Endothelial cell (in vitro differentiated cells): ENCODE measurements at places on chromosomes 2 and 18.
A peak's percentile ranks its signal among the peaks of the same experiment; 100 is the strongest.

- no peak for DNase-seq
Measured at GRCh38 chr2:72349016-72349415, 201.4 kb upstream of the CYP26B1 start.

GRCh38 chr2:158297606-158298005 is 158.9 kb downstream of the CCDC148 start:
- no peak for DNase-seq

- DNase-seq: no peak
Measured at GRCh38 chr2:185567940-185568339, 170.7 kb upstream of the FSIP2 start.

DNA sequence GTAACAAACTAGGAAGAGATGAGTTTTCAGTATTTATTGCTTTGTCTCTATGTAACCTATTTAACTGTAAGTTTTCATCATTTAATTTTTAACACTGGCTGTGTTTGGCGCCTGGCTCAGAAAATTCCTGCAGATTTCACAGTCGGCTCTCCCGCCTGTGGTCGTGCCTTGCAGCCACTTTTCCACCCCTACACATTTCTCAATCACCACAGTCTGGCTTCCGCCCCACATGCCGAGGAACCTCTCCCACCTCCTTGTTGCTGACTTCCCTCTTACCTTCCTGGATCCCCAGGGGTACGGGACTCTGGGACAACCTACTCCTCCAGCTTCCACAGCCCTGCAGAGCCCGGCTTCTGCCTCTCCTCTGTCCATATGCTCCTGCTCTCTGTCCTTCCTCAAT is 41.6 kb upstream of the MGAT4A start:
- no peak for DNase-seq

- no peak for DNase-seq
Measured at GRCh38 chr2:170271340-170271739, 93.4 kb downstream of the MYO3B start.

GRCh38 chr2:30235859-30236535 is 4.7 kb downstream of the LBH start:
- no peak for DNase-seq

DNA sequence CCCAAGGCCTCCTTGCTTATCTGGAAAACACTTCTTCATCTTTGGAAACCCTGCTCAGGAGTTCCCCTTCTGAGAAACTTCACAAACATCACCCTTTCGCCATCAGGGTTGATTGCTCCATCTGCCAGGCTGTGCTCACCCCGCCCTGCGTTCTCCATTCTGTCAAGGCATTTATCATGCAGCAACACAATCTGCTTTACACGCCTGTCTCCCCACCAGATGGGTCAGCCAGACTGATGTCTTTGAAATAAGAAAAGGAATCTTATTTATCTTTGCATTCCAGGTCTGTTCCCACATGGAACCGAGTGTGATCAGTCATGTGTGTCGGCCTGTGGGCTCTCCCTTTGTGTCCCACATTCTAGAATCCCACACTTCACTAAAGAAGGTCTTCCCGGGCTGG is 110.0 kb upstream of the ARL4C start:
- no peak for DNase-seq

GRCh38 chr2:235263205-235264120 is 230.4 kb upstream of the AGAP1 start:
- no peak for DNase-seq

GRCh38 chr2:24972315-24972961 is 683 bp upstream of the DNAJC27 start:
- DNase-seq: peak; percentile 19

DNA sequence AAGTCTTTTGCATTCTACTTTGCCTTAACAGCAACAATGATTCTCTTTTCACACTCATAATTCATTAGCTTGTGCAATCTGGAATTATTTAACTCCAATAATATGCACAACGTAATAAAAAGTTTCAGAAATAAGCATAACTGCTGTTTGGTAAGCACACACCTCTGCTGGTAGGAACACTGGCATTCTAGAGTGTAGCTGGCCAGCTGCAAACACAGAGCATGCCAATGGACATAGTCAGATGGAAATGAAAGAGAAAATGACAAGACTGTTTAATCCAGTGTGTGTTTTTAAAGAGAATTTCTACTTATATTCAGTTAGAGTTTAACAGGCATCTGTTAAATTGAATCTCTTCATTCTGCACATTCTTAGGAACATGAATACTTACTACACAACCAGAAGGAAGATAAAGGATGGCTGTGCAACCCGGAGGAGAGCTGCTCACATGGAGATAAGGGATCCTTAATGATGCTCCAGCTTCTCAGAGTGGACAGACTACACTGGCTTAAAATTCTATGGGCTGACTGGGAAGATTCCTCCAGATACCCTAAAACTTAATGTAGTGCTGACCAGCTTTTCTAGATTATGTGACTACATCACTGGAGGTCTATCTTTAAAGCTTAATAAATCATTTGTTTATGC is 94.6 kb upstream of the CHAC2 start:
- no peak for DNase-seq

- no peak for DNase-seq
Measured at GRCh38 chr18:32974421-32975162, 201.8 kb upstream of the KLHL14 start.

- DNase-seq: no peak
Measured at GRCh38 chr18:55088000-55088401, 128.7 kb upstream of the CCDC68 start.

DNA sequence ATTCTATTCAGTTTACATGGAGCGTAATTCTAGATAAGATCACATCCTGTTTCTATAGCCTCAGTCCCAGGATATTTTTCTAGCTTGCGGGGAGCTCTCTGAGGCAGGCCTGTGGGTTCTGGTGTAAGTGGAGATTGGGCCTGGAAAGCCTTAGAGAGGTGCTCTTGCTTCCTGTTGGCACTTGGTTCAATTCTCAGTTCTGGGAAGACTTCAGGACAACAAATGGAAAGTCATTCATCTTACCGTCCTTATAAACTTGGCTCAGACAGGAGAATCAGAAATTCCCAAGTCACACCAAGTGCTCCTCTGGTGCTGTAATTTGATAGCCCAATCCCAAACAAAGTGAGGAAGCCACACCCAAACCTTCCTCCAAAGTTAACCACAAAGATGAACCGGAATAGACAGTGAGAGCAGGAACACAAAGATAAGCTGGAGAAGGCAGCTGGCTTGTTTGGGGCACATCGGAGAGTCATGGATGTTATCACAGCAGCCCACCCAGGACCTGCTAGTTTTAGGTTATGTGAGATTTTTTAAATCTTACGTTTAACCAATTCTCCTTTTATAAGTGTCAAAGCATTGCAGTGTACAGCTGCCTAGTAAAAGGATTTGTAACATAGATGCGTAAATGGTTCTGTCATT is 144.3 kb upstream of the MAP3K20 start:
- DNase-seq: peak; percentile 27

GRCh38 chr2:30348825-30349224 is 98.2 kb upstream of the LCLAT1 start:
- DNase-seq: no peak

- DNase-seq: no peak
Measured at GRCh38 chr18:40980171-40980570, 974.9 kb upstream of the PIK3C3 start.

- no peak for DNase-seq
Measured at GRCh38 chr18:63283305-63284094, 36.1 kb downstream of the BCL2 start.

GRCh38 chr2:237096911-237097310 is 11.2 kb downstream of the COPS8 start:
- no peak for DNase-seq

GRCh38 chr2:44275927-44276303 is 635 bp downstream of the SLC3A1 start:
- no peak for DNase-seq

DNA sequence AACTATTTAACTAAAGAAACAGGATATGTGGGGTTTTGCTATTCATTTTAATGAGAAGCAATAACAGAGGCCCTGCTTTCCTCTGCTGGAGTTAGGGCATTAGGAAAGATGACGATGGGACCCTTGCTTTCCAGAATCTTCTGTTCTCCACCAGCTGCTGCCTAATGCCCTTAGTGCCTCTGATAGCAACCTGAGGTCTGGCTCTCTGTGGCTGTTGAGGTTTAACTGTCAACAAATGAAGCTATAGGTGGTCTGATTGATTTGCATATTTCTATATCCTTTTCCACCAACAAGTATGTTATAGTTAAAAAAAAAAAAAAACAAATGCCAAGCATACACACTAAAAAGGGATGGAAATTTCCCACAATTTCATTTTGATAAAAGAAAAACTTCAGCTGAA is 115.1 kb upstream of the NCK2 start:
- no peak for DNase-seq

DNA sequence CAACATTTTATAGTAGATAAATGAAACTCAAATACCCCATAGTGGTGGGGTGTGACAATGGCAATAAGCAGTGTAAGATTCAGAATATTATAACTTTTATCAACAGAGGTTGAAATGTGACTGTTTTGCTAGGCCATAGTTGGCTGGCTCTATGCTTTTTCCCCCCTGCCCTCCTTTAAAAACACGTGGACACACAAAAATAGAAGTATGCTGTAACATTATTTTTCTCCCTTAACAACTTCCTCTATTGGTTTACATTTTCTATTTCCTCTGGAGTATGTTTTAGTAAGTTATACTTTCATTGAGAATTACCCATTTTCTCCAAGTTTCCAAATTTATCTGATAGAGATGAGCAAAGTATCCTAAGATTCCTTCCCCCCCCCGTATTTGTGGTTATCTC is 31.1 kb downstream of the NDUFAF7 start:
- no peak for DNase-seq

- no peak for DNase-seq
Measured at GRCh38 chr2:10211844-10212422, 89.4 kb downstream of the RRM2 start.

GRCh38 chr2:203427061-203427460 is 98.9 kb downstream of the ABI2 start:
- DNase-seq: no peak

DNA sequence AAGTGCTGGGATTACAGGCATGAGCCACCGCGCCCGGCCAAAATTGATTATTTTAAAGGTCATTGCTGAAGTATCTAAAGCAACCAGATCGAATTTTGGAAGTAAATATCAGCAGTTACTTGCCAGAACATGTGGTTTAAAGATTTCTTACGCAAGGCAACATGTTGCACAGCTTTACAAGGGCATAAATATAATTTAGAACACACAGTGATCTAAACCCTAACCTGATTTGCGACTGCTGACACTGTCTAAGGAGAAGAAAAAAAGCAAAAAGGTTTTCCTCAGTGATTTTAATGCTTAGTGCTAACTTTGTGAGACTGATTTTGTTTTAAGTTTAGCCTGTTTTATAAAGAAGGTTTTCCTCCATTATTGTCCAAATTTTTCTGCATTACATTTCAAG is 569.9 kb upstream of the LINC00305 start:
- no peak for DNase-seq

- DNase-seq: no peak
Measured at GRCh38 chr18:13513021-13513420, 213.3 kb downstream of the FAM210A start.

GRCh38 chr2:164764996-164765395 is 76.6 kb downstream of the COBLL1 start:
- DNase-seq: no peak

DNA sequence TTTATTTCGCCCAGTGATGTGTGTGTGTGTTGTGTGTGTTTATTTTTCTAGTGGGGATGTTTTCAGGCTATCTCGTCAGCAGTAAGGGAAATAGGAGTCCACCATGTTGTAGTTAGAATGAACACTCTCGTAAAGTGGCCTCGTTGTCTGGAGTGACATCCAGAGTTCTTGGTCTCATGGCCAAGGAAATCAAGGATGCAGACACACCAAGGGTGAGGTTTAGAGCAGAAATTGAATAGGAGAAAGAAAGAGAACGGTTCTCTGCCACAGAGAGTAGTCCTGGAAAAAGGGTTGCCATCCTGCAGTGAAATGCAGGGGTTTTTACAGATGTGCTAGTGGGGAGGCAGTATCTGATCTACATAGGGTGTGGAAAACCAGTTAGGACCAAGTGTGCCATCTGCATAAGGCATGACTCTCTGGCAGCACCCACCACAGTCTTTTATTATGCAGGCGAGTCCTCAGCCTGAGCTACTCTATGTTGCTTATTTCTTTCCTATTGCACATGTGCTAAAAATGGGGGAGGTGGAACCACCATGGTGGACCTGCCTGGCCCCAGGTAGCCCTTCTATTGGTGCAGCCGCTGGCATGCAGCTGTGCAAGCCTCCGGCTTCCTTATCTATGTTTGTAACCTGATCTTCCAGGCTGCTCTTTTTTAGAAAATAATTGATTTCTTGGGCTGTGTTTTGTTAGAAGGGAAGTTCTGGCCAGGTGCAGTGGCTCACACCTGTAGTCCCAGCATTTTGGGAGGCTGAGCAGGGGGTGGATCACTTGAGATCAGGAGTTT is 23.2 kb downstream of the RALB start:
- DNase-seq: no peak

GRCh38 chr2:152496371-152496770 is 161.4 kb downstream of the FMNL2 start:
- no peak for DNase-seq

- no peak for DNase-seq
Measured at GRCh38 chr2:182543741-182544525, 117.1 kb upstream of the PDE1A start.

GRCh38 chr2:10654069-10654468 is 35.7 kb downstream of the NOL10 start:
- no peak for DNase-seq

DNA sequence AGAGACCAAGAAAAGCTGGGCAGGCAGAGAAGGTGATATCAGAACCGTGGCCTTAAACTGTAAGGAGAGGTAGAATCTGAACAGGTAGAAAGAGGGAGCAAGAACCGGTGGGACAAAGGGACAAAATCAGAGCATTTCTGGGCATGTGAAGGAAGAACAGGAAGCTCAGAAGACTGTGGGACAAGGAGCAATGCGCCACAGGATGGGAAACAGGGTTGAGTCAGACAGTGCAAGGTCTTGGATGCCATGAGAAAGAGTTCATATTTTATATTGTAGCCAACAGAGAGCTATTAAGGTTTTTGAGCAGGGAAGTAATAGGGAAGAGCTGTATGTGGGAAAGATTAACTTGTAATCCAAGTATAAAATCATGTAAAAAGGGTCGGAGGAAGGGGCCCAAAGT is 106.4 kb upstream of the UGP2 start:
- no peak for DNase-seq

DNA sequence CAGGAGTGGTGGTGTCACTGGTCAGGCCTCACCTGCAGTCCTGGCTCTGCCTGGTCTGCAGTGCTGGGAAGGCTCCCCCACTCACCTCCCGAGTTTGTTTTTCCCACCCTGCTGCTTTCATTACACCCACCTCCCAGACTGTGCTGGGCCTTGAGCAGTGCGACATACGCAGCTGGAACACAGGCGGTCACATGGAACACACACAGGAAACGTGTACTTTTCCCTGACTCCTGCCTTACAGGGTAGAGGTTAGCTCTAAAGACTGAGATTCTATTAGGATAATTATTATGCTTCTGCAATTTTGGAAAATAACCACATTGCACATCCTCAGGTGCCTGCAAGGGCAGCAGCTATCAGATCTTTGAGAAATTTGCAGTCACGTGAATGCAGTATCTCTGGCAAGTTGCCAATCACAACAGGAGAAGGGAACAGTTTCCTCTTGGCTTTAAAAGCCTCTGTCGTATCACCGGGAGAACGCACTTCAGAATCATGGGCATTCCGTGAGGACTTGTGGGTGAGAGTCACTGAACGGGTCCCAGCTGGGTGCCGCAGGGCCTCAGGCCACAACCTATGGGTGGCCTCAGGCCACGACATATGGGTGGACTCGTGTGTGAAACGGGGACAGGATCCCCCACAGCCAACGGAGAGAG is 136.5 kb downstream of the ZNF236 start:
- no peak for DNase-seq

- DNase-seq: no peak
Measured at GRCh38 chr2:55888936-55889335, 34.6 kb downstream of the EFEMP1 start.

- DNase-seq: no peak
Measured at GRCh38 chr2:204900910-204901309, 355.6 kb downstream of the PARD3B start.
